ENCODE measurements at places on chromosomes 13 and 19.

GRCh38 chr19:1206864-1207450, 1.4 kb downstream of the STK11 start:
- no peak for DNase-seq

DNA sequence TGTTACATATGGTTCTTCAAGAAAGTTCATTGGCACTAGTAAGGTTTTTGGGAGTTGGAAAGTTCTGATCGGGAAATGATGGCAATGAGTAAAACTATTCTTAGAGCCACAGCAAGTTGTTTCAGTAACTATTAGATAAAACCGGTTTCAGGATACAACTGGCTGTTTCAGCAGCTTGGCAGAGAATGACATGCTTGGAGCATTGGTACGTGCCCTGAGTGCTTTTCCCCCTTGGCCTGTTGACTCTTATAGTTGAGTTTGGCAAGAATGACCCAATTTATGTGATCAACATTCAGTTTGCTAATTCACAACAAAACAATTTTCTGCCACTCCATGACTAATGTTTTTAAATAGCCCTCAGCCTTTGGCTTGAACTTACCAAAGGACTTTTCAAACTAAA, 10.8 kb upstream of the ZNF491 start:
- no peak for DNase-seq

- DNase-seq = no peak
Measured at GRCh38 chr19:6519289-6519688, 11.5 kb upstream of the TNFSF9 start.

GRCh38 chr13:102538938-102539337, 57.8 kb upstream of the TPP2 start:
- no peak for DNase-seq

DNA sequence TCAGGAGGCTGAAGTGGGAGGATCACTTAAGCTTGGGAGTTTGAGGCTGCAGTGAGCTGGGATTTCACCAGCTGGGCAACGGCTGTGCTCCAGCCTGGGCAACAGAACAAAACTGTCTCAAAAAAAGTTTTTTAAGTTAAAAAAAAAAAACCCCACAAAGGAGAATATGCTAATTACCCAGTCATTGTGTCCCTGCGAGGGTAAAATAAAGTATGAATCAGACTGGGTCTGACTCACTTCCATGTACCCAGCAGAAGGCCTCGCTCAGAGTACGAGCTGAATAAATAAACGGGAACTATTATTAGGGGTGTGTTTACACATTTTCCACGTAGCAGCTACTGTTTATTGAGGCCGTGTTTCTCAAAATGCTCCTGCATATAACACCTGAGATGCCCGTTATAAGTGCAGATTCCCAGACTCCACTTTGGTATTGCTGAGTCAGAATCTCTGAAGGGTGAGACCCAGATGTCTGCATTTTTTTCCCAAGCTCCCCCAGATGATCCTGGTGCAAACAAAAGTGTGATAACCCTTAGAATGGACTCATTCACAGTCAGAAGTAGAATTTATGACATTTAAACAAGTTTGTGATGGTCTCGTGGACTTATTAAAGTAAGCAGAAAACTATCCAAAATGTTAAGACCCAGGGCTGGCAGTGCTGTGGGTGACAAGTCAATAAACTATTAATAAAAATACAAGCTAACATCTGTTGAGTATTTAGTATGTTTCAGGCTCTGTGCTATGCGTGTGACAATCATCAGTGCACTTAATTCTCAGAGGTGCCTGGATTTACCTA, 28.2 kb downstream of the KCNC3 start:
- no peak for DNase-seq

DNA sequence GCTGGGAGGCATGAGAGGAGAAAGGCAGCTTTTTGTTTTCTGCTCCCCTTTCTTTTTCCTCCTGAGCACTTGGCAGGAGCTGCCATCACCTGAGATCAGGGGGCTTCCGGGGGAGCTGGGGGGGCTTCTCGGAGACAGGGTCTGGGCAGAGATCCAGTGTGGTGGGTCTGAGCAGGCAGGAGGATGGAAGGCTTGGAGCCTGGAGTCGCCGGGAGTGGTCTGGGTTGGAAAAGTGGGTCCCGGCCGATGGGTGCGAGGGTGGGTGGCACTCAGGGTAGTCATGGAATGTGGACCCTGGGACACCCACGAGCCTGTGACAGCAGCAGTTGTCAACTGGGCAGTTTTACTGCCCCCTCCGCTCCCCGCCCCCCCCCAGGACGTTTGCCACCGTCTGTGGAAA, 2.2 kb upstream of the ADM5 start:
- DNase-seq = no peak

GRCh38 chr19:58575183-58576041, 2.3 kb upstream of the MZF1 start:
- no peak for DNase-seq

DNA sequence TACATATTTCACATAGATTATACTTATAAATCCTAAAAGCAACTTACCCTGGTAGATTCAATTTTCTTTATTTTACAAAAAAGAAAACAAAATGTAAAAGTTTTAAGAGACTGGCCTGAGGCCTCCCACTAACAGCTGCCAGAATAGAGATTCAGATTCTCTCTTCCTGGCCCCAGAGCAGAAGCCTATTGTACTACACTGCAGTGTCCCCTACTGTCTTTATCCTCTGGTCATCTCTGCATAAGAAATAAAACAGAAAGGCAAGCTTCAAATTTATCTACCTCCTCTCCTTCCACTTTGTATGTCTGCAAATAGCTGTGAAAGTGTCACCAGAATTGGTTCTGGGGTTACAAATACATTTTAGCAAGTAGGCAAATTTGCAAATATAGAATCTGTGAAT, 1004.1 kb upstream of the PCDH9 start:
- DNase-seq = no peak

GRCh38 chr19:2058570-2059421, 7.8 kb upstream of the MKNK2 start:
- no peak for DNase-seq

GRCh38 chr19:43518051-43518450, 8.9 kb downstream of the ETHE1 start:
- DNase-seq = no peak

DNA sequence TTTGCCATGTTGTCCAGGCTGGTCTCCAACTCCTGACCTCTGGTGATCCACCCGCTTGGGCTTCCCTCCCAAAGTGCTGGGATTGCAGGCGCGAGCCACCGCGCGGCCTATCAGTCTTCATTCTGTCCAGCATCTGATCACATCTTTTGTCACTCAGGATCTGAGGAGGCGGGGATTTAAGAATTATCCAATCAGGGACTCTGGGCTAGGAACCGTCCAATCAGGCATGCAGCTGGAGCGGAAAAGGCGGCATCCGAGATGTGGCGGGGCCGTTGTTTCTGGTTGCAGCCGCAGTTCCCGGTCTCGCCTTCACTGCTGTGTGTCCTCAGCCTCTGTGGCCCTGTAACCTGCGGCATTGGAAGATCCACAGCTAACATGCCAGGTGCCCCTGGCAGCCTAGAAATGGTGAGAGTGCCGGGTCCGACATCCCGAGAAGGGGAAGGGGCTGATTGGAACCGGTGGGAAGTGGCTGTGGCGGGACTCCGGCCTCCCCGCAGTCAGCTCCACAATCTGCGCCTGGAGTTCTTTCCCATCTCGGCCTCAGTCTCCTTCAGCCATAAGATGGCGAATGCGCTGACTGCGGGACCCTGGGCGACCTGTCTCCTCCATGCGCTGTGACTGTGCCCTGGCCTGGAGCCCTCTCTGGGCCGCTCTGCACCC, at the start of gene ZNF729:
Gene ZNF729 (plus strand): TSS at position 291 of the 660 bp plus-strand sequence. CDS start 85 bp downstream, at position 376.
- no peak for DNase-seq

DNA sequence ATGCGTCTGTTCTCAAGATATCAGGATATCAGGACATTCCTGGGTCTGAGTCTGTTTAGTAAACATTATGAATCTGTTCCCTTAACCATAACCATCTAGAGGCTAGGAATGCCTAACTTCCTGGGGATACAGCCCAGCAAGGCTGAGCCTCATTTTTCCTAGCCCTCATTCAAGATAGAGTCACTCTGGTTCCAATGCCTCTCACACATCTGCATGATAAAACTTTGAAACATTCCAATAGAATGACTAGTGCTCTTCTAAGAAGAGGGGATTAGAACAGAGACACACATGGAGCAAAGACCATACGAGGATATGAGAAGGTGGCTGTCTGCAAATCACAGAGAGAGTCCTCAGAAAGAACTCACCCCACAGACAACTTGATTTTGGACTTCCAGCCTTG, 20.6 kb upstream of the CABP5 start:
- DNase-seq = no peak

- no peak for DNase-seq
Measured at GRCh38 chr19:53982001-53982451, 9.4 kb upstream of the CACNG6 start.

DNA sequence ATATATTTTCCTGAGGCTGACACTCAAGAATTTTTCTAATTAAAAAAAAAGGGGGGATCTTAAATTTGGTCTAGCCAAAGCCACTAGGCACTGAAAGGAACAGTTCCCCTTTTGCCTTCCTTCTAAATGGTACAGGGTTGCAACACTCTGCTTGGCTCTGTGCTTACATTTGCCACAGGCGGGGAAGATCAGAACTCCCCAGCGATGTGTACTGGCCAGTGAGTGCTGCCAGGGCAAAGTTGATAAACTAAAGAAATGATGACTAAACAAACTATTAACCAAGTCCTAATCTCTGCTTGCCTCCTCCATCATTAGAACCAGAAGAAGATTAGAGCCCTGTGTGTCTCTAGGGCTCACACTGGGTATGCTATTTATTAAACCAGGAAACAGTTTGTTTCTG, 75.3 kb upstream of the SCEL start:
- DNase-seq = no peak

DNA sequence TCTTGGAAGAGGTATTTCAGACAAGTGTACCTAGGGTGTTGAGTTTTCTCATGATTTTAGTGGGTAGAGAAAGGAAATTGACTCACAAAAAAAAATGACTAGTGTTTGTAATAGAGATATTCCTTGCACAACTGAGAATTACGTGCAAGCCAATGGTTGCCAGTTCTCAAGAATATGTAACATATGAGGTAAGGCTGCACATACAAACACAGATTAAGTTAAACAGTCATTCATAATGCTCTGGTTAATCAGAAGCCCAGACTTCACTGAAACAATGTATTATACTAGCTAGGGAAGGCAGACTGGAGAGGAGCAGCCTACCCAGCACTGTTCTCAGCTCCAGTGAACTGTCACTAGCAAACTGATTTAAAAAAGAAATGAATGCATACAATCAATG, 418.3 kb downstream of the DIAPH3 start:
- no peak for DNase-seq

DNA sequence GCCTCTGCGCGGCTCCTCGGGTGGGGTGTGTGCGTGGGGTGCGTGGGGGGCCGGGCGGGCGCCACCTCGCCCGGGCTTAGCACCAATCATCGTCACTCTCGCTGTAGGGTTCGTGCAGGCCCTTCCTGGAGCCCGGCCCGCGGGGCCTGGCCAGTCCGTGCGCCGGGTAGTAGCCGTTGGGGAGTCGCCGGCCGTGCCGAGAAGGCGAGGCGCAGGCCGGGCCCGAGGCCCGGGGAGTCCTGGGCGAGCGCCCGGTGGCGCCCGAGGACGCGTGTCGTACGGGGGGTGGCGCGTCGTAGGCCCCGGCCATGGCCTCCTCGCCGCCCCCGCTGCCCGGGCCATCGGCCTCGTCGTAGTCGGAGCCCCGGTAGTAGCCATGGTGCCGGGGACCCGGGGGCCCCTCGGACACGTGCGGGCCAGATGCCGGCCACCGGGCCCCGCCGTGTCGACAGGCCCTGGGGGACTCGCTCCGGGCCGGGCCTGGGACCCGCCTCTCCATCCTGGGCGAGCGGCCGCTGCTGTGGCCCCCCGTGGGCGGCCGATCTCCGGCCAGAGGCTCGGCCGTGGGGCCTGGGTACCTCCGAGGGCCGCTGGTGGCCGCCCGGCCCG, 57.1 kb downstream of the IER2 start:
- DNase-seq = no peak

DNA sequence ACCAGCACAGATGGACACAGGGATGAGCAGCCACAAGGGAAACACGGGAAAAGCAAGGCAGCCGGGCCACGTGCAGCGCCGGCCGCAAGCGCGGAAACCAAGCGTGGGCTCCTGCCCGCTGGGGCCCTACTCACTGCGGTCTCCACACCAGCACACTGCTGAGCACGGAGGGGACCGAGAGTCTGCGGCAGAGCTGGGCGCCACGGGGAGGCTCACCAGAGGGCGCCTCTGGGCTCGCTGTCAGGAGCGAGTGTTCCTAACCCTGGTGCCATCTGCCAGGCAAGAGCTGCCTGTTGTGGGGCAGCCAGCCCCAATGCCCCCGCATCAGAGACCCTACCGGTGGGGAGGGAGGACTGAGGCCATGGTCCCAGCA, 26.5 kb downstream of the MPND start:
- DNase-seq = peak; percentile 52

- DNase-seq = no peak
Measured at GRCh38 chr19:1167687-1168571, 6.1 kb downstream of the SBNO2 start.

GRCh38 chr13:48181482-48182145, 51.4 kb upstream of the ITM2B start:
- no peak for DNase-seq

GRCh38 chr19:39498798-39499642, at the start of gene DLL3:
DLL3 (plus strand) TSS chr19:39498947; CDS start chr19:39498975, 28 bp downstream.
- DNase-seq = peak; percentile 12

DNA sequence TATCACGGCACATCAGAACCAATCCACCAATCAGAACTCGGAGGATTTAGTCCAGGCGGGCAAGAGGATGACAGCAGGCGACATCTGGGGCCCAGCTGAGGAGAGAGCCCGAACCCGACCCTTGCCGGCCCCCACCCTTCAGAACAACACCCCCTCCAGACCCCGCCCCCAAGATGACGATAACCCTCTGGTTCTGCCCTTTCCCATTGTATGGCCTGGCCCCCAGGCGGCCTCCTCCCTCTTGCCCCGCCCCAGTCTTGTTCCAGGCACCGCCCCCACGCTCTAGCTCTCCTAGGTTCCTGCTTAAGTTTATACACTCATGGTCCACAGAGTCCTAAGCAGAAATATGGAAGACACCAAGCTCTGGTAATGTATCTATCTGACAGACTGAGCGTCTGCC, 2.8 kb upstream of the ZNF83 start:
- DNase-seq = no peak

DNA sequence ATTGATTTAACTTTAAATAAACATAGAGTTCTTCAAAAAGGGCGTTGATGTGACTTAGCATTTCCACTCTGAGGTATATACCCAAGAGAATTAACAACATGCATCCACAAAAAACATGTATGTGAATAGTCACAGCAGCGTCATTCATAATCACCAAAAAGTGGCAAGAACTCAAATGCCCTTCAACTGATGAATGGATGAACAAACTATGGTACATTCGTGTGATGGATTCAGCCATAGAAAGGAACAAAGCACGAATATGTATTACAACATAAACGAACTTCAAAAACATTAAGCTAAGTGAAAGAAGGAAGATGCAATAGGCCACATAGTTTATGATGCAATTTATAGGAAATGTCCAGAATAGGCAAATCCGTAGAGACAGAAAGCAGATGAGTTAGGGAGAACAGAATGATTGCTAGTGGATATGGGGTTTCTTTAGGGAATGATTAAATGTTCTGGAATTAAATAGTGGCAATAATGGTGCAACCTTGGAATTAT, 72.3 kb upstream of the UQCRFS1 start:
- DNase-seq = no peak

- DNase-seq = no peak
Measured at GRCh38 chr19:17860331-17860992, 752 bp downstream of the RPL18A start.

GRCh38 chr19:54096617-54097106, 3.9 kb downstream of the OSCAR start:
- no peak for DNase-seq
